Stimulated activated CD4-positive, alpha-beta T cell treated with anti-CD3 and anti-CD28 coated beads, Interleukin-1b, Interleukin-23, amount 100 ng/mL, for 24 hours (primary cell): ENCODE measurements at places on chromosomes 3 and 15.

GRCh38 chr3:151393146-151393830 lies 8.7 kb upstream of the P2RY12 start:
- DNase-seq = no peak

- no peak for DNase-seq
Measured at GRCh38 chr3:62653796-62654195, 221.4 kb downstream of the CADPS start.

GRCh38 chr15:54840621-54841398 lies 355.9 kb downstream of the RSL24D1 start:
- no peak for DNase-seq

DNA sequence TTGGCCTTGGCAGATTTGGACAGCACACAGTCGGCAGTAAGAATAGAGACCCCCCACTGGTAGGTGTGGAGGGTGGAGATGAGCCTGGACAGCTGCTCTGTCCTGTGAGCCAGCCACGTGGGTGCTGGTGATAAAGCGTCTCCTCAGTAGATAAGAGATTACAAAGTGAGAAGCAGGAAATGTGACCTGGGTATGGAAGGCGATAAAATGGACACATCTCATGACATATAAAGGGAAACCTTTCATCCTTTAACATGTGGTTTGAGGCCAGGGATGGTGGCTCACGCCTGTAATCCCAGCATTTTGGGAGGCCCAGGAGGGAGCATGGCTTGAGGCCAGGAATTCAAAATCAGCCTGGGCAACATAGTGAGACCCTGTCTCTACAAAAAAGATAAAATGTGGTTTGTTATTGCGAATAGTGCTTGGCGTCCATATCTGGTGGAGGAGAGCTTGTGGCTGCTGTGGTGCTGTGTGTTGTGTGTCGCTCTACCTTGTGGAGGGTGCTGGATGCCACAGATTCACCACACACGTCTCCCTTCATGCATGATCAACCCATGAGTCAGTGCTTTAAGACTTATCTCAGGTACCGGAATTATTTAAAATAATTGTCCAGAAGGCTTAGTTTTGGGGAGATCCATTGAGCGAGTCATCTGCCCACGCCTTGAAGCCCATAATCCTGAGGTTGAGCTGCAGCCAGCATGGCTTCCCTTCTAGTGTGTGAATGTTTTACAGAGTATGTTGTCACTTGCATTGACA lies 157.0 kb downstream of the GABRG3 start:
- DNase-seq = no peak

DNA sequence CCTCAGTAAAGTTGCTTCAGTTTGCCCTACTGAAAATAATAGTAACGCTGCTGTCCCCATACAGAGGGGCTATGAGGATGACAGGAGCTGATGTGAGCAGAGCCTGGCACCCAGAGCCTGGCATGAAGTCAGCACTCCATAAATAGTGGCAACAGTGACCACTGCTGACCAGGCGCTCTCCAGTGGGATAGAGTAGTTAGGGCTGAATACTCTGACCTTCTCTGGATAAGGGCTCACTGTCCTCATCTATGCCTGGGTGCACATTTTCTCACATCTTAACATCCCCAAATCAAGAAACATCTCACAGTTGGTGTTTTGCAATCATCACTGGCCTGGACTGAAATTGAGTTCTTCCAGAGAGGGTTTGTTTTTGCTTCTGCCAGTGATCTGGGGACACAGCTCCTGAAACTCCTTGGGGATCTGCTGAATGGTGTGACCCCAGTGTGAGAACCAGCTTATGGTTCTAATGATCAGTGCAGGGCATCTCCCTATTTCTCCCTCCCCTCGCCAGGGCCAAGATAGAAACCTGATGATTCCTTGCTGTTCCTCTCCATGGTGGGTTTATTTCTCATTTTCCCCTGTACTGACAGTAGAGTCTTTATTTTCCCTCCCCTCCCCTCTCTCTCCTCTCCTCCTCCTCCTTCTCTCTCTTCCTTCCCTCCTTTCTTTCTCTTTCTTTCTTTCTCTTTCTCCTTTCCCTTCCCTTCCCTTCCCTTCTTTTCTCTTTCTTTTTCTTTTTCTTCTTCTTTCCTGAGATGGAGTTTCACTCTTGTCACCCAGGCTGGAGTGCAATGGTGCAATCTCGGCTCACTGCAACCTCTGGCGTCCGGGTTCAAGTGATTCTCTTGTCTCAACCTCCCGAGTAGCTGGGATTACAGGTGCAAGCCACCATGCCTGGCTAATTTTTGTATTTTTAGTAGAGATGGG lies 3.5 kb upstream of the PCSK6 start:
- no peak for DNase-seq
